Stimulated activated naive CD4-positive, alpha-beta T cell (primary cell): ENCODE measurements at places on chromosomes 7 and 10.

DNA sequence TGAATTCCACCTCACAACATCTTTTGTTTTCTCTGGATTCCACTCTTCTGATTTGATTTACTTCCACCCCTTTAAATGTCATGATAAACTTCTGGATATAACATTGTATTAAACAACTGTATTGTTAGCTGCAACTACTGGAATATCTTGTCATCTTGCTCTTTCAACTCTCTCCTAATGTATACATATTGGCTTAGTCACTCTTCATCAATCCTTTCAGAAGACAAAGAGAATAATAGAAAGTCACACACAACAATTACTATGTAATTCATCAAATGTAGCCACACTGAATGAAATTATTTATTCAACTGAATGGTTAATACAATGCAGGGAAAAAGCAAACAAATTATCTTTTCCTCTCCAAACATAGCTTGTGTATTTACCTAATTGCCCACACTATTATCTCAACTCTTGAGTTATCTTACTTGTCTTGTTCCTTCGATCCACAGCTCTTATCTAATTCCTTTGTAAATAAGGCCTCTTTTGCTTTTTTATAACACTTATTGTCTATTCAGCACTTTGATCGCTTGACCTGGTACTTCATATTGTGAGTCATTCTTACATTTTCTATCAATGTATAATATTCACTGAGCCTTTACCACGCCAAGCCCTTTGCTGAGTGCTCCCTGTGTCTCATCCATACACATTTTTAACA, 16.7 kb downstream of the SEMA3A start:
- DNase-seq: no peak

GRCh38 chr10:49135575-49136313, 1.9 kb upstream of the FAM170B start:
- no peak for DNase-seq

GRCh38 chr7:158512042-158512441, 75.6 kb downstream of the PTPRN2 start:
- DNase-seq: no peak

- DNase-seq: no peak
These were observed 52.0 kb downstream of the GTF2IRD1 start for GRCh38 chr7:74505471-74506324.

DNA sequence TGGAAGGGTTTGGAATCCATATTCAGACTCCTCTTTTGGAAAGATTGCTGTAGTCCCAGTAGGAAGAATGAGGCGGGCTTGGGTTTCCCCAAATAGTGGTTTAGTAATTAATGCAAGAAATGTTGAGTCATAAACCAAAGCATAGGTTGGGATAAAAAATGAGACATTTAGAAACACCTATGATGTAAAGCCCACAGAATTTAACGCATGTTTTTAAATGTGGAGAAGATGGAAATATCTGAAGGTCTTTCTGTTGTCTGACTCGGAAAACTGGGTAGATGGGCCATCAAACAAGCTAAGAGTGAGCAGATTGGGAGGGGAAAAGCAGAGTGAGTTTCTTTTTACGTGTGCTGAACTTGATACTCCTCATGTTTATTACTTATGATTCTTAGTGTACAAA, 62.2 kb downstream of the LANCL2 start:
- no peak for DNase-seq

- DNase-seq: no peak
These were observed 303.6 kb upstream of the LYZL1 start for GRCh38 chr10:28985137-28985885.

DNA sequence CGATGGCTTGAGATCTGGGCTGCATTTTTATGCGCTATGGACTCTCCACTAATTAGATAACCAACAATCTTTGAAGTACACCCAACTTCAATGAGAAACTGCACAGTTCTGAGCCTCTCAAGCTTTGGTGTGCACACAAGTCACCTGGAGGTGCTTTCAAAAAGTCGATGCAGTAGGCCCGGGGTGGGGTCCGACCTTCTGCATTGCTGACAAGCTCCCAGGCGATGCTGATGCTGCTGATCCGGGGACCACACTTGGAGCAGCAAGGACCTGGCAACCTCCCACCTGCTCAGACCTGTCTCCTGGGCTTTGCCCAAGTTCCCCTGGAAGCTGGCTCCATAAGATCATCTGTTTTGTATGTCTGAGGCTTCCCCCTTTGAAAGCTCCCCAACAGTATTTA, 10.7 kb downstream of the KIAA1549 start:
- DNase-seq: no peak

- no peak for DNase-seq
These were observed 5.6 kb upstream of the CDH23 start for GRCh38 chr10:71390921-71391690.

DNA sequence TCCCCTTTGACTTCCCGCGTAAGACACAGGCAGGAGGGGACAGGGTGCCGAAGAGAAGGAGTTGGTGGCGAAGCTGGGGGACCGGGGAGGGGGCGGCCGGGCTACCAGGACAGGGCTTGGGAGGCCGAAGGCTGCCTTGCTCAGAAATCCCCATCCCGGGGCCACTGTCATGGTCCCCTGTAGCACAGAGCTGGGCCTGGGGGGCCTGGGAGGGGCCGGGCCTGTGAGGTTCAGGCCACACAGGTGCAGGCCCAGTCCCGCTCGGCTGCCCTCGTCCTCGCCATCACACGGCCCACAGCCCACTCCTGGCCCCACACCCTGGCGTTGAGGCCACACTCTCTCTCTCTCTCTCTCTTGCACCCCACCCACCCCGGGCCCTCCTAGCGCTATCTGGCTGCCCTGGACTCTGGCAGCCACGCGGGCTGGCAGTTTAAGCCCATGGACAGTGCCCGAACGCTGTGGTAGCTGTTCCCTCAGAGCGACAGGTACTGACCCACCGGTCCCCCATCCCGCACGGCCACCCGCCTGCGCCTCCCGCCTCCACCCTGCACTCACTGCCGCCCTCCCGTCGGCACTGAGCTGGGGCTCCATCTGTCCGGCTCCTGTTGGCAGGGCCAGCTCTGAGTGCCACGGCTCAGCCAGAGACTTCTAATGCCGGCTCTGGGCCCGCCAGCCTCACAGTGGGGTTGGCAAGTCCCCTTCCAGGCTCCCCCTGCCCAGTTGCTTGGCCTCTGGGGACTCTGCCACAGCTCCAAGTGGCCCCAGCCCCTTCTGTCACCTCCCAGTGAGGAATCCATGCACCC, 28.0 kb downstream of the TTYH3 start:
- DNase-seq: no peak

DNA sequence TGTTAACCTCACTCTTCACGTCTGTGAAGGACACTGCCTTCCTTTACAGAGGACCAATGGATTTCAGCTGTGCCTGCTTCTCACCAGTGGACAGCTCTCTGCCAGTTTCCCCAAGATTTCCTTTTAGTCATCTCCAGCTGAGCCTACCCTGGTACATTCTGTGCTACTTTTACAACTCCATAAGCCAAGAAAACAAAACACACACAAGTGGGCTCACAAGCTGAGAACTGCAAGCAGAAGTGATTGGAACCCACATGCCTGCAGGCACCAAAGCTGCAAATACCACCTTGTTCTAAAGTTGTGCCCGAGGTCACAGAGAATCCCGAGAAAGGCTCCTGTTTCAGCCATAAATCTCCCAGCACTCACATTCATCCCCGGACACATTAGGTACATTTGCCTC, 636.8 kb downstream of the PHTF2 start:
- no peak for DNase-seq
